ENCODE measurements at places on chromosomes 3 and 15.

- DNase-seq, result no peak
Observed at GRCh38 chr3:31193871-31194270, 299.4 kb upstream of the GADL1 start.

GRCh38 chr3:153621953-153622352 is 459.9 kb downstream of the RAP2B start:
- DNase-seq, result no peak

GRCh38 chr3:189368384-189368783 is 196.6 kb downstream of the TPRG1 start:
- DNase-seq, result no peak

DNA sequence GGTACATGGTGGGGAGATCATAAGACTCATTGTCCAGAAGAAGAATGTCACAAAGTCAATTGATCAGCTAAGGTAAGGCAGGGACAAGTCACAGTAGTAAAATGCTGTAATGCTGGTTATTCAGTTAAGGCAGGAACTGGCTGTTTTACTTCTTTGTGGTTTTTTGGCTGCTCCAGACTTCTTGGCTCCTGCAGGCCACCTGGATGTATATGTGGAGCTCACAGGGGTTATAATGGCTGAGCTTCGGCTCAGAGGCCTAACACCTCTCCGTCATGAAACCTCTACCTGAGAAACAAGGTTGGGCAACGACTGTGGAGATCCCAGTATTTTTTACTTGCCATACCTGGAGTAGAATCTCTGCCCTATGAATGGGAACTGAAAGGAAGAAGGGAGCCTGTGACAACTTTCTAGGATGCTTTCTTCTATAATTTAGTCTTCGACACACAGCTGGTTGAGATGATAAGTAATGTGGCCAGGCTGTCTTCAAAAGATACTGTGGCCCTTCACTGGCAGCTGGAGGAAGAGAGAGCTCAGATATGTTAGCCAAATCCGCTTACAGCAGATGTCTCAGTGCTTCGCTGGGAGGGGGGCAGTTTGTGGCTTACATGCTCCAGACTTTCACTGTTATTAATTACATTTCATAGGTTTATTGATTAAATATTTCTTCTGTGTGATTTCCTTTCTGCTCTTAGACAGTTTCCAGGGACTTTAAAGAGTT is 887.8 kb downstream of the IGSF11 start:
- no peak for DNase-seq

GRCh38 chr15:26287381-26287780 is 424.3 kb upstream of the ATP10A start:
- no peak for DNase-seq

GRCh38 chr3:157063926-157064325 is 96.0 kb downstream of the CCNL1 start:
- no peak for DNase-seq

DNA sequence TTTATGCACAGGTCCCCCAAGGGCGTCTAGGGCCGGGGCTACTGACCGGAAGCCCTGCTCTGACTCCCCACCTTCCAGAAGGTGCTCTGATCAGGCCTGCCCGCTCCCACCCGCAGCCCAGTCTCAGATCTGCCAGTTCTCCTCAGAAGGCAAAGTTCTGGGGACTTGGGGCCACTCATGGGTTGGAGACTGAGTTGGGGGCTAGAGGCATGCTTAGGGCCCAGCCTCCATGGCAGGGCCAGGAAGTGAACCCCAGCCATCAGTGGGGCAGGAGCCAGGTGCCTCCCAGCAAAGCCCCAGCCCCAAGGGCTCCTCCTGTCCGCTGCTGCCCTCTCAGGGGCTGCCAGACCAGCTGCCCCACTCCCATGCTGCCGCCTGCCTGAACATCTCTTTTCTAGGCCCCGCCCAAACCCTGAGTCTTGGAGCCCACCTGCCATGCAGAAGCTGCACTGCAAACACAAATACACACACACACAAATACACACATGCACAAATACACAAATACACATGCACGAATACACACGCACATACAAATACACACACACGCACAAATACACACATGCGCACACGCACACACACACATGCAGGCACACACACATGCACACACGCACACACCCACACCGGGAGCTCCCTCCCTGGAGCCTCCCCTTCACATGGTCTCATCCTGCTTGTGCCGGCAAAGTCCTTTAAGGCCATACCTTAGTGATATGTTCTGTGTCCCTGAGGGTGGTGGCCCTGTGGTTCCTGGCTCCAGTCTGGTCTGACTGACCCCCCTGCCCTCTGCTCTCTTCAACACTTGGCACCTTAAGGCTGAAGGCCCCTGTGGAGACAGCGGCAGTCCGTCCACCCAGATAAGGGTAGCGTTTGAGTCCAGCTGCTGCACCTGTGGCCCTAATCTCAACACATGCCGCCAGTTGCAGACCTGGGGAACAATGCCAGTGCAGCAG is 59.2 kb upstream of the KLF13 start:
- DNase-seq, result no peak

- DNase-seq, result no peak
Observed at GRCh38 chr3:77421916-77422315, 382.0 kb downstream of the ROBO2 start.

DNA sequence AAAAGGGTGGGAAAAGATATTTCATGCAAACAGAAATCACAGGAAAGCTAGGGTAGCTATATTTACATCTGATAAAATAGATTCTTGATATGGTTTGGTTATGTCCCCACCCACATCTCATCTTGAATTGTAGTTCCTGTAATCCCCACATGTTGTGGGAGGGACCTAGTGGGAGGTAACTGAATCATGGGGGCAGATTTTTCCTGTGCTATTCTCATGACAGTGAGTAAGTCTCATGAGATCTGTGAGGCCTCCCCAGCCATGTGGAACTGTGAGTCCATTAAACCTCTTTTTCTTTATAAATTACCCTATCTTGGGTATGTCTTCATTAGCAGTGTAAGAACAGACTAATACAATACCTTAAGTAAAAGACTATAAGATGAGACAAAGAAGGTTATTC is 558.1 kb downstream of the RSL24D1 start:
- no peak for DNase-seq

GRCh38 chr3:176870451-176870850 is 326.8 kb downstream of the TBL1XR1 start:
- no peak for DNase-seq

- DNase-seq, result no peak
Observed at GRCh38 chr3:89533275-89533674, 425.9 kb downstream of the EPHA3 start.

DNA sequence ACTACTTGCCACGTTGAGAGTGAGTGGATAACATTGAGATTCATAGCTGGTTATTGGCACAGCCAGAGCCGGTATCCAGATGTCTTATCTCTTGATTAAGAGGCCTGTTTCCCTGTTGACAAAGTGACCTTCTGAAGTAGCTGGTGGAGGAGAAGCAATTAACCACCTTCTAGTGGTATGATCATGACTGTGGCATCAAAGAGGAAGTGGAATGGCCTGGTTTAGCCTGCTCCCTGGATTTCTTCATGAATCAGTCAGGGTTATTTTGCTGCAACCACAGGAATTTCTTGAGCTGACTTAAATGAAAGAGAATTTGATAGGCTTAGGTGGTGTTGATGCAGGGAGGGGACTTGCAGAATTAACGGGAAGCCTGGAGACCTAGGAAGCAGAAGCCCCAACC is 398.3 kb downstream of the MFSD1 start:
- DNase-seq, result no peak

- DNase-seq, result no peak
Observed at GRCh38 chr15:75577401-75578172, 1.5 kb downstream of the PTPN9 start.

GRCh38 chr15:77122576-77122975 is 51.7 kb upstream of the TSPAN3 start:
- no peak for DNase-seq

DNA sequence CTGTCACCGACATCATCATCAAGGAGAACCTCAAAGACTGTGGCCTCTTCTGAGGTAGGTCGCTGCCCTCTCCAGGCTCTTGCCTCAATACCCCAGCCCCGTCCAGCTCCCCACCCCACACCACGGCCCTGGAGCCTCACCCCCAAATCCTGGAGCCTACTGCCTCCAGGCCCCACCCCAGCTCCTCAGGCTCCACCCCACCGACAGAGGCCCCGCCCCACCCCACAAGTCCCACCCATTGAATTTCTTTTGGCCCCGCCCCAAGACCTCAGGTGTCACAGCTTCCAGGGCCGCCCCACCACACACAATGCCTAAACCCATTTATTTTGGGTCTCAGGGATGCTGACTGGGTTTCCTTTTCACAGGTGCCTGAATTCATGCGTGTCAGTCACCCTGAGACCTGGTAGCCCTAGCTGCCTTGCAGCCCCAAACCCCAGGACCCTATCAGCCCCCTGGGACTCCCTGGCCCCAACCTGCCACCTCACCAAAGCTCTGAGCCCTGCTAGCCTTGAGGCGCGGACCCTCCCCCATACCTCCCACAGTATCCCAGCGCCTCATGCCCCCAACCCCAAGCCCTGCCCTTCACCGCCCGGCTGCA is 3.6 kb downstream of the GNAT1 start:
- DNase-seq, result peak; percentile 24

GRCh38 chr15:92733090-92733933 is 77.7 kb upstream of the FAM174B start:
- DNase-seq, result no peak

DNA sequence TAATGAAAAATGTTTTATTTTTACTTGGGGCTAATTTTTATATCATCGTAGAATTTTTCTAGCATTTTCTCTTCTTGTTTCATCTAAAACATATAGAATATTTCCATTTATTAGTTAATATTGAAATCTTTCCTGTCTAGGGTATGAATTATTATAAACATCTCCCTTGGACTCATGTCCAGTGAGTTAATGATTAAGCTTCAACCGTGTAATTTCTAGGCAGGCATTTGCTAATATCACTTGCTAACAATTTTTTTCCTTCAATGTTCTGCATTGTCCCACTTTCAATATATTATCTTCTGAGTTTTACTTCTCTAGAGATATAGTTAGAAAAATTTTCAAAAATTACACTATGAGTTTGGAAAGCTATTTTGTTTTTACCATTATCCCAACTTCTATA is 1371.6 kb upstream of the EPHA6 start:
- DNase-seq, result no peak

GRCh38 chr3:81352867-81353266 is 408.6 kb downstream of the GBE1 start:
- no peak for DNase-seq

GRCh38 chr3:10602271-10602670 is 96.9 kb upstream of the ATP2B2 start:
- DNase-seq, result no peak

- no peak for DNase-seq
Observed at GRCh38 chr3:169578381-169579024, 85.0 kb downstream of the MECOM start.

GRCh38 chr3:32336113-32336498 is 55.5 kb upstream of the CMTM7 start:
- no peak for DNase-seq

DNA sequence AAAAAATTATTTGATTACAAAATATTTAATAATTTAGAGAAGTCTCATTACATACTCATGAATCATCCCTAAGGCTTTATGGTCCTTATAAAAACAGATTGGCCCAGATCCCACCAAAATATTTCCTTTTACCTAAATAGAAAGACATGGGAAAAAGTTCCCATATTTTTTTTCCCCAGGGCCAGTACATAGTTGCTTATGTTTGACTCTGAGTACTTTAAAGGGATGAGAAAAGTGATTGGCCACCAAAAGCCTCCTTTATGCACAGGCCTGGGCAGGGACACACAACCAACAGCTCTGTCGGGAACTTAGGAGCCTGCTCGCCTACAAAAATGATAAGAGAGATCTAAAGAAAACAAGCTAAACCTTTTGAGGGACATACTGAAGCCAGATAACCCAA is 22.3 kb downstream of the KCNAB1 start:
- DNase-seq, result no peak

GRCh38 chr3:105493305-105493892 is 126.7 kb downstream of the ALCAM start:
- no peak for DNase-seq

- no peak for DNase-seq
Observed at GRCh38 chr3:197674741-197675562, 61.8 kb downstream of the RUBCN start.

DNA sequence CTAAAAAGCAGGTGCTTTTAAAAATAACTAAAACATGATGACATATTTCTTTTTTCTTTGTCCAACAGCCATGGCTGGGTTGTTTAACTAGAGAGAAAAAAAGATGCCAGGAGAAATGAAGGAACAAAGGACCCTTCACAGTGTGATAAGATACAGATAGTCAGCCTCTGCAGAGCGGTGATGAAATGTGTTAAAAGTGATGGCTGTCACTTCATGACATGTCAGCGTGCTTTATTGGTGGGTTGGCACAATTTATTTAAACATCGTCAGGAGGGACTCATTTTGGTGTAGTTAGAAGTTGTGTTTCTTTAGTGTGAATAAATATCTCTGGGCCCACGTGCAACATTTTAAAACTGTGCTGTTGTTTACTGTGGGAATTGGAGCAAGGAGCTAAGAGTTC is 887.4 kb upstream of the CFAP20DC start:
- no peak for DNase-seq

Data from stimulated activated CD4-positive, alpha-beta T cell treated with anti-CD3 and anti-CD28 coated beads, Interleukin-12 subunit alpha, Interleukin-12 subunit beta, amount 100 ng/mL, for 4 hours (primary cell).